ENCODE measurements at places on chromosomes 7 and 10.

DNA sequence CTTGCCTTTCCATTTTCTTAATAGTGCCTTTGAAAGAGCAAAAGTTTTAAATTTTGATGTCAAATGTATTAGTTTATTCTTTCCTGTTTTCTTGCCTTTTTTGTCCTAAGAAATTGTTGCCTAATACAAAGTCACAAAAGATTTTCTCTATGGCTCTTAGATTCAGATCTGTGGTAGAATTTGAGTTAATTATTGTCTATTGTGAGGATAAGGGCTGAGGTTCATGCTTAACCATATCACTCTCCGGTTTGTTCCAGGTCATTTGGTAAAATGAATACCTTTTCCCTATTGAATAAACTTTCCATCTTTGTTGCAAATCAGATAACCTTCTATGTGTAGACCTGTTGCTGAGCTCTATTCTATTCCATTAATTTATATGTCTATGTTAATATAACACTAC, 96.0 kb downstream of the NOD1 start:
- DNase-seq: no peak

GRCh38 chr7:56199639-56200038, 83.4 kb upstream of the NUPR2 start:
- DNase-seq: no peak

- DNase-seq: peak; percentile 57
Measured at GRCh38 chr10:128537834-128538330, 411.7 kb upstream of the MKI67 start.

DNA sequence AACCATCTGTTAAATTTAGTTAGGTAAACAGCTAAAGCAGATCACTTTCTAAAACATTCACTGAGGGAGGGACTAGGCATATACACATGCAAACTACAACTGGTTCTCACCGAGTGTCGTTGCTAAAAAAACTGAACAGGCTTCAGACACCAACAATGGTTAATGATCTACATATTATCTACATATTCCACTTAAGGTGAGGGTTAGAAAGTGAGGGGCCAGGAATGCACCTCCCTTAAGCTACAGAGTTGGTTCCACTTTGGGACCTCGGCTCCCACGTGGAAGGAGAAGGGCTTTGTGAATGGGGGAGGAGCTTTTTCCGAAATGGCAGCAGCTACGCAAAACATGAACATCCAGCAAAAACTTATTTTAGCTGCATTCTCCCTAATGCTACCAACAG, 5.8 kb downstream of the CTBP2 start:
- no peak for DNase-seq

DNA sequence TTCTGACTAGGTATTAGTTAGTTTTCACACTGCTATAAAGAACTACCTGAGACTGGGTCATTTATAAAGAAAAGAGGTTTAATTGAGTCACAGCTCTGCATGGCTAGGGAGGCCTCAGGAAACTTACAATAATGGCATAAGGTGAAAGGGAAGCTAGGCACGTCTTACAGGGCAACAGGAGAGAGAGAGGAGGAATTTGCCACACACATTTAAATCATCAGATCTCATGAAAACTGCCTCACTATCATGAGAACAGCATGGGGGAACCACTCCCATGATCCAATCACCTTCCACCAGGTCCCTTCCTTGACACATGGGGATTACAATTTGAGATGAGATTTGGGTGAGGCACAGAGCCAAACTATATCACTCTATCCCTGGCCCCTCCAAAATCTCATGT, 40.6 kb upstream of the ZMYND11 start:
- DNase-seq: no peak

- DNase-seq: no peak
Measured at GRCh38 chr10:15333909-15334649, 37.0 kb downstream of the FAM171A1 start.

- DNase-seq: no peak
Measured at GRCh38 chr10:72802332-72802731, 91.2 kb upstream of the OIT3 start.

GRCh38 chr10:15539262-15539661, 168.2 kb upstream of the FAM171A1 start:
- no peak for DNase-seq

DNA sequence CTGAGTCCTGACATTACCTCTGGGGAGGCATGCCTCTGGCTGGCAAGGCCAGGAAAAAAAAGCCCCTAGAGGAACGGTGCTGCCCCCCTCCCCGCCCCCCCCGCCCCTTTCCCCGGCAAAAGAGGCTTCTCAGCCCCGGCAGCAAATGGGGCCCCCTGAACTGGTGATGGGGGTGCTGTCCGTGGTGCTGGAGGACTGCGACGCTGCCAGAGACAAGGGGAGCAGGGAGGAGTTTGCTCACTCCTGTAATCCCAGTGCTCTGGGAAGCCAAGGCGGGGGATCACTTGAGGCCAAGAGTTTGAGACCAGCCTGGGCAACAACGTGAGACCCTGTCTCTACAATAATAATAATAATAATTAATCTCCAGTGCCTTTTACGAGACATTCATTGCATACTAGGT, 23.7 kb downstream of the SRRM3 start:
- peak; percentile 70 for DNase-seq

- DNase-seq: no peak
Measured at GRCh38 chr10:76155961-76156360, 724.5 kb downstream of the LRMDA start.

GRCh38 chr7:4257146-4258111, 424.7 kb upstream of the FOXK1 start:
- no peak for DNase-seq

DNA sequence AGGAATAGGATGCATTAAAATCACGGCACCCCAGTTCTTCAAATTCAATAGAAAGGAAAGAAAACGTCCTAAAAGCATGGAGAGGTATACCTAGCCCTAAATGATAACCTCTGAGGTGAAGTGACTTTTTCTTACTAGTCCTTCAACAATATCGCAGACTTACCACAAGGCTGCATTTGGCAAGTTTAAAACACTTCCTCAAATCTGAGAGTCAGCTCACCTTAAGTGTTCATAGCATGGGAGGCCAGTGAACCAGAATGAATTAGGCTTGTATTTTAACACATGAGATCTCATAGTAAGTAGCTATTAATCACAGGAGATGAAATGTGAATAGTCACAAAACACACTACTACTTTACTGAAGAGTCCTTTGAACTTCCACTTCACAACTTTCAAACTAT, 124.2 kb downstream of the RNF32 start:
- DNase-seq: no peak

DNA sequence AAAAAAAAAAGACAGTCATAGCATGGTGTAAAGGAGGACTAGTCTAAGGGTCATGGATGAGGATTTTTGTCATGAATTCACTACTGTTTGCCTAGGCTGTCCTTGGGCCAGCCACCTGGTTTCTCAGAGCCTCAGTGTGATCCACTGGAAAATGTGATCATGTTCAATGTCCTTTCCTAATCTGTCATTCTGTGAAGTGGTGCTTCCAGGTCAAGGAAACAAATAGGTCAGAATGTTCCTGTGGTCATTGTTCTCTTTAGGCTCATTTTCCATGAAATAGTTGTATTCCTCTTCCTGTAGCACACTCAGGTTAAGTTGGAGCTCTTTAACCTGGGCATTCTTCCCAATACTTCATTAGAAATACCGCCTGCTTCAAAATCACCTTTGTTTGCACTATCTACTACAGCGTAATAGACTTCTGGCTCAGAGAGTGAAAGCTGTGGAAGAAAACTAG, 16.5 kb downstream of the CD36 start:
- DNase-seq: no peak

DNA sequence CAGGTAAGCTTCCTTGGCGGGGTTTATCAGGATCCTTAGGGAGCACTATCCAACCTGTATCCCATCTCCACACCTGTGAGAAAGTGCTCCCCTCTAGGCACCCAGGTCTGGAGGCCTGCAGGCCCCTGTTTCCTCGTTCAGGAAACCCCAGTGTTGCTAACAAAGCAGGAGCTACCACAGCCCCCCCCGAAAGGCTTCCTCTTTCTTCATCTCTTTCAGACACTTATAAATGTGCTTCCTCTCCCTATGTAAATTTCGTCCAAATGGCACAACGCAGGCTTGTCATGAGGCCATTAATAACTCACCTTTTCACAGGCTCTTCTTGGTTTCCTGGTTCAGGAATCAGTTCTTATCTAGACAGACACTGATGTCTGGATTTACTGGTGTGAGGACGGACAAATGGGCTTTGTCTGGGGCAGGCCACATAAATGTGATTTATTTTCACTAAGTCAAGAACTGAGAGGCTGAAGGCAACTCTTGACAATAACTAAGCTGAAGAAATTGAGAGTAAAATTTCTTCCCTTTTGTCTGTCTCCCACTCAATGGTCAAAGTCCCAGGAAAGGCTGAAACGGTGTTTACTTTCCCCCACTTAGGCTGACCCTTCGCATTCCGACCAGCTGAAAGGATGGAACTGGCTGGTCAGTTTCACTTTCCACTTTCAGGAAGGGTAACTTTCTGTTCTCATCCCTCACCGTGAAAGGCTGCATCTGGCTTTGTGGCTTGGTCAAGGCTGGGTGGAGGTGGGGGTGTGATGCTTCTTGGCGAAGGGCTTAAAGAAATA, 46.8 kb downstream of the PIK3AP1 start:
- peak; percentile 3 for DNase-seq

- no peak for DNase-seq
Measured at GRCh38 chr7:44974549-44974948, 4.3 kb downstream of the MYO1G start.

GRCh38 chr10:11245095-11245479, 227.4 kb downstream of the CELF2 start:
- DNase-seq: no peak

DNA sequence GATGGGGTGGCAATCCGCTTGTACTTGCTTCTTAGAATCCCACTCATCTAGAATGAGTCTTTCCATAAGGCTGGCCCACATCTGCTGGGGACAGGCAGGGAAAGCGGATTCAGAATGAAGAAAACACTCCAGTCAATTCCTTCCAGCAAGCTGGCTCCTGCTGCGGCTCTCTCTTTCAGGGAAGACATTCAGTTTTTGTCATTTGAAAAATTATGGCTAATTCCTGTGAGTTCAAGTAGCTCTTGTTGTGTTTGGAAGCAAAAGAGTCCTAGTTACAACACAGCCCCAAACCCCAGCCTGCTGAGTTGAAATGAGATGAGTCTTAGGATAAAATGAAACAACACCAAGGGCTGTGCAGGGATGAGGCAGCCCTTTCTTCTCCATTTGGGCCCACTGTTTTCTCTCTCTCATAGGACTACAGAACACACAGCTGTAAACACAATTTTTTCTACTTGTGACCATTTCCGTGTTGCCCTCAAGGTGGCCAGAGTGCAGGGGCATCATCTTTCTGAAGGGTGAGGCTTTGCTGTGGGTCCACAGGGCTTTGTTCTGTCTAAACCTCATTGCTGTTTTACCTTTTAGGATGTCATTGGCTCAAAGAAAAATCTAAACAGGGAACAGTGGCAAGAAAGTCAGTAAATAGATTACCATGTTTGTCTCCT, 90.8 kb upstream of the EEPD1 start:
- peak; percentile 43 for DNase-seq

GRCh38 chr7:100367251-100367620, 6.1 kb upstream of the PILRA start:
- DNase-seq: no peak

DNA sequence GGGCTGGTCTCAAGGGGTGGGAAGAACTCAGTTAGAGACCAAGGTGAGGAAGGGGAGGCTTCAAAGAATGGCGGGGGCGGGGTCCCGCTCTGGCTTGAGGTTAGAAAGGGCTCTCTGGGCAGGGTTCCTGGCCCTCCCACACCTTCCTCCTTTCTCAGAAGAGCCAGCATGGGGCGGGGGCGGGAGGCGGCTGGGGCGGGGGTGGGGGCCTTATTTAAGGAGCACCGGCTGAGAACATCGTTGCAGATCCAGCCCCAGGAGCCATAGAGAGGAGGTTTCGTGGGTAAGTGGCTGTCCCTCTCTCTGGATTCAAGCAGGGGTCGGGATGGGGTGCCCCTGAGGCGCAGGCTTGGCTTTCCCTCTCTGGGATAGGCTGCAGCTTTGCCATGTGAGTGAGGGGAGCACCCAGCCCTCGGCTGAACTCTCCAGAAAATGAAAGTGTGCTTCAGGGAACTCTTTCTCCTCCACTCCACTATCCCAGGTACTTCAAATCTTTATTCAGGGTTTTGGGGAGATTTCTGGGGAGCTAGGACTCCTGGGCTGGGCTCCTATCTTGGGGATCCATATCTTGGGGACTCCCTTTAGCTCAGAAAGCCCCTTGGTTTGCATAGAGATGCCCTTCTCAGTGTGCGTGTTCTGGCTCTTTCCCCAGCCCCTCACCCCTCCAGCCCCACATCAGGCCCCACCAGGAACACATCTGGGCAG, 3.3 kb upstream of the CUEDC2 start:
- peak; percentile 26 for DNase-seq

DNA sequence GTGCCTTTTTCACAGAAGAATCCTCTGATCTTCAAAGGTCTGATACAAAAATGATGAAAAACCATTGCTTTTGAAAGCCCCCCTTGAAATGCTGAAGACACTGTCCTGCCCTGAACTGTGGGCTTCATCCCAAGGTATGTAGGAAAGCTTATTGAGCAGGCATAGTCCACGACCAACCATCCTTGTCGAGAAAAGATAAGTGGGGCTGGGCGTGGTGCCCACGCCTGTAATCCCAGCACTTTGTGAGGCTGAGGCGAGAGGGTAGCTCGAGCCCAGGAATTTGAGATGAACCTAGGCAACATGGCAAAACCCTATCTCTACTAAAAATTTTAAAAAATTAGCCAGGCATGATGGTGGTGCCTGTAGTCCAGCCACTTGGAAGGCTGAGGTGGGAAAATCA, 25.6 kb downstream of the TACR2 start:
- DNase-seq: no peak

DNA sequence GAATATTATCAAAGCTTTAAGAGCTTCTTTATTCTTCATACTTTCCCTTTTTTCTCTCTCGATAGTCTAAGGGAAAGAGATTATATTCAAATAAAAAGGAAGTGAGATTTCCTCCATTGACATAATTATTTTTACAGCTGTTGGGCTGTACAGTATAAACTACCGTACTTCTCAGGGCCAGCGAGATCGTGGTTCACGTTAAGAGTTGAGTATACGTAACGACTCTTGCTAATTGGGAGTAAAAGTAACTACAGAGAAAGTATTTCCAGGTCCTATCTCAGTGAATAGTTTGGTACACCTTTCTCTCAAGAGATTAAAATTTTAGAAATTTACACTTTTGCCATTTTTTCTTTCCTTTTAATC, 57.8 kb downstream of the INPP5F start:
- no peak for DNase-seq

DNA sequence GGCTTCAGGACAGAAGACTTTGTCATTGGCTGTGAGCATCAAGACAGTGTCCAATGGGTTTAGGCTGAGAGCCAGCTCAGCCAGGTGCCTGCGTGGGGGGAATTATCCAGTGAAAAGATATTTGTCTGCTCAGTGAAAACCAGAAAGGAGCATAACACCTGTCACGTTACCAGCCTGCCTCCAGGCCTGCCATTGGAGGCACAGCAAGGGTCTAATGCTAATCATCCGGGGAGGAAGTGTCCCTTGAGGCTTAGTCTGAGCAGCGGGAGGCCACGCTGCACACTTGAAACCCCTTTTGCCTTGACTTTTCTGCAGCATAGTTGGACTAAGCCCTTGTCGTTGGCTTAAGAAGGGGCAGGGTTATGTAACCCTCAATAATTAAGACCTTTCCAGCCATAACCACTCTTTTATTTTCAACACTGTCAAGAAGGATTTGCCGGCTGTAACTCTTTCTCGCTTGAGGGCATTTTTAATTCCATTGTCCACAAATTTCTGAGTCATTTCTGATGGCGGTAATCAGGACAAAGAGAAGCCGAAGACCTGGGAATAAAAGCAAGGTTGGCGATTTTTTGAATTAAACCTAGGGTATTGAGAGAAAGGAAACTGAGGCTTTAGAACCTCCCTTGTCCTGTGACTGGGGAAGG, 639.6 kb upstream of the FOXK1 start:
- peak; percentile 19 for DNase-seq

GRCh38 chr10:125038637-125039036, 96.7 kb downstream of the ZRANB1 start:
- DNase-seq: peak; percentile 54

GRCh38 chr10:91799612-91799975, 1.4 kb downstream of the TNKS2 start:
- no peak for DNase-seq
